Stimulated activated memory B cell treated with anti-CD40 and anti-IgM and Interleukin-4, amounts not matched to agents 10 μg/mL and 1 μg/mL and 100 μg/mL, for 72 hours (primary cell): ENCODE measurements at places on chromosomes 11 and 22.
A peak's percentile ranks its signal among the peaks of the same experiment; 100 is the strongest.

GRCh38 chr11:91859666-91860065 is 365.0 kb upstream of the FAT3 start:
- no peaks in the 10 kb centered on the region for H3K4me1 ChIP-seq
- ATAC-seq, result no peak
- H3K4me3 ChIP-seq, result no peak overlapping the region
- H3K27me3 ChIP-seq, result no peaks in the 10 kb centered on the region
- no peaks in the 10 kb centered on the region for H3K36me3 ChIP-seq
- no peak overlapping the region for H3K27ac ChIP-seq

GRCh38 chr22:17773606-17774205 is 563 bp downstream of the BID start:
- H3K36me3 ChIP-seq, result peaks cover 27% of the 10 kb centered on the region
- ATAC-seq, result peak; percentile 57
- peak overlapping the region; percentile 89 for H3K4me3 ChIP-seq

DNA sequence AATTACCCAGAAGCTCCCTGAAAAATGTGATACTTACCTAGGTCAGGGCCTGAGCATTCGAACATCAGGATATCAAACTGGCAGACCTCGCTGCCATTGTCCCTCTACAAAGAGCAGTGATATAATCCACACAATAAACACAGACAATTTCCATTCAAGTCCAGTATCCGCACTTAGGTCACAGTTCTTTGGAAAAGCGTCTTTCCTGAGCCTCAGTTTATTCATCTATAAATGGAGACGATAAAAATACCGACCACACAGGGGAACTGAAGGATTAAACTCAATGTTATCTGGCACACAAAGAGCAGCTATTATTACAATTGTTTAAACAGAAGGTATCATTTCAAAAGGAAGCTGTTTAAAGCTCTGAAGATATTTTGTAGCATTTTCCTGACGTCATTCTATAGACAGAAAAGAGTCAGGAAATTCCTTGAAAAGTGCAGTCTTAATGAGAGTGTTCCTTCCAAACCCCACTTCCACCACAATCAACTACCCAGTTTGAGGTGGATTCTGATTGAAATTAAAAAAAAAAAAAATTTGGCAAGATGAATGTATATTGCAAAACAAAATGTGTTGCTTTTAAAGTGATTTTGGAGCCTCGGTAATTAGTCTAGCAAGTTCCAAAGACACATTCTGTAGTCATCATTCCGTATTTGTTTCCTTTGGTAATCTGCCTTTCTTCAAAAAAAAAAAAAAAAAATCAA is 47.2 kb upstream of the IGSF9B start:
- H3K4me1 ChIP-seq, result peaks cover 9% of the 10 kb centered on the region
- ATAC-seq, result no peak
- no peak overlapping the region for H3K4me3 ChIP-seq

DNA sequence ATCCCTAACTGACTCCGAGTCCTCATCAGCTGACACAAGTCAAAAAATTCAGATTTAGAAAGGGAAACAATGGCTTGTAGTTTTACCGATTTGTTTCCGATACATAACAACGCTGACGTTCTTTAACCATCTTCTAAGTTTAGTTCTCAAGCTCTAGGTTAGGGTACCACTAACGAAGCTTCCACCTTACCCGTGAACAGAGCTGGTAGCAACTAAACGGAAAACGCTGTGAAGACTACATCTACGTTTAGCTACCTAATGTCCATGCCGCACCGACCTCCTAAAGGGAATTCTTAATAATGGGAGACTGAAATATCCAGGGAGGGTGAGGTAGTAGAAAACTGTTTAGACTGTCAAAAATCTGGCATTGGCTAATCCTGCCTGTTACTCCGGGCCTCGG is 1.0 kb downstream of the NUP98 start:
- peak overlapping the region; percentile 89 for H3K27ac ChIP-seq
- H3K4me1 ChIP-seq, result peaks cover 32% of the 10 kb centered on the region
- no peak for ATAC-seq

GRCh38 chr11:89358761-89359160 is 132.4 kb downstream of the NOX4 start:
- no peak overlapping the region for H3K4me3 ChIP-seq
- H3K27ac ChIP-seq, result no peak overlapping the region
- no peaks in the 10 kb centered on the region for H3K27me3 ChIP-seq
- no peaks in the 10 kb centered on the region for H3K36me3 ChIP-seq
- ATAC-seq, result no peak
- no peaks in the 10 kb centered on the region for H3K4me1 ChIP-seq

DNA sequence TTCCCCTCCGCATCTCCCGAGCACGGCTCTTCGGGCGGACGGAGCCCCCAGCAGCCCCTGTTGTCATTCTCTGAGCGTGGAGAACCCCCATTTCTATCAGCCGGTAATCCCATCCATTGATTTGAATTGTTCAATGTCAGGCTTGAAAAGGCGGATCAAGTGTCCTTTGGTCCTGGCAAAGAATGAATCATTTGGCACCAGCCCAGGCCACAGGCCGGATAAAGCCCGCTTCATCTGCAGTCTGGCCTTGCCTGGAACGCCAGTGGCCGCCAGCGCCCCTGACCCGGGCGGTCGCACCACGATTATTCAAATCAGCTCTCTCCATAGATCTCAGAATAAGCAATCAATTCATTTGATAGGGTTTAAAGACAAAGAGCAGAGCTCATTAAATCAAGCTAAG is 188.9 kb downstream of the BRD1 start:
- peaks cover 5% of the 10 kb centered on the region for H3K4me1 ChIP-seq
- ATAC-seq, result no peak
- no peak overlapping the region for H3K4me3 ChIP-seq
- H3K36me3 ChIP-seq, result peaks cover 5% of the 10 kb centered on the region
- no peaks in the 10 kb centered on the region for H3K27me3 ChIP-seq

GRCh38 chr11:10155793-10156490 is 138.1 kb downstream of the SBF2 start:
- peaks cover 15% of the 10 kb centered on the region for H3K36me3 ChIP-seq
- ATAC-seq, result no peak
- H3K27ac ChIP-seq, result no peak overlapping the region
- no peak overlapping the region for H3K4me3 ChIP-seq
- H3K4me1 ChIP-seq, result no peaks in the 10 kb centered on the region

GRCh38 chr11:73818846-73819245 is 31.2 kb downstream of the MRPL48 start:
- H3K4me3 ChIP-seq, result no peak overlapping the region
- no peak overlapping the region for H3K27ac ChIP-seq
- peaks cover 15% of the 10 kb centered on the region for H3K36me3 ChIP-seq
- no peaks in the 10 kb centered on the region for H3K27me3 ChIP-seq
- no peaks in the 10 kb centered on the region for H3K4me1 ChIP-seq
- no peak for ATAC-seq

DNA sequence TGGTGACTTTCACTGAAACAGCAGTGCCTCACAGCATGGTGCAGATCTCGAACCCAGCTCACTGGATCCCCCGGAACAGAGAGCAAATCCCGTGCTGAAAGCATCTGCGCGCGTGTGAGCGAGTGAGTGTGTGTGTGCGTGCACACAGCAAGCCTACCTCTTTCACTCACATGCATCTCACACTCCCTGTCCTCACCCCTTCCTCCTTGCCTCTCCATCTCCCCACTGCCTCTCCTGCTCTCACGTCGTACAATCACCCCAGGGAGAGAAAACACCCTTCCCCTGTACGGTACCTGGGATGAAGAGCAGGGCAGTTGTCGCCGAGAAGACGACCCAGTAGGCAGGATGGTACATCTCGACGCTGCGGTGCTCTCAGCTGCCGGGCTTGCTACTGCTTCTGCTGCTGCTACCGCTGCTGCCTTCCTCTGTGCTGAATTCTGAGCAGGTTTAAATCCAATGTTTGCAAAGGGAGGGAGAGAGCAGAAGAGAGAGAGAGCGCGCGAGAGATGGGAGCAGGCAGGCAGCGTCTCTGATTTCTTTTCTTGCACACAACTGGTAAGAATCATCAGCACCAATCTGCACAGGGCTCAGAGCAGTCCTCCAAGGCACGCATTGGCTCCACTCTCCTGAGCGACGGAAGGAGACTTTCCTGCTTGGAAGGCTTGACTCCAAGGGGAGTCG is at the start of gene OPCML:
TSS of gene OPCML (minus strand) at position 531 of the 681 bp plus-strand sequence.
- peaks cover 12% of the 10 kb centered on the region for H3K4me1 ChIP-seq
- no peaks in the 10 kb centered on the region for H3K36me3 ChIP-seq
- H3K27me3 ChIP-seq, result peaks cover 56% of the 10 kb centered on the region
- H3K27ac ChIP-seq, result no peak within 1 kb of the TSS
- ATAC-seq, result peak; percentile 6
